ENCODE measurements at places on chromosomes 4 and X. TPM values are rescaled to one million over a fixed set of nuclear protein-coding genes. Genes with fewer than 3 reads are reported as not detected.
A peak's percentile ranks its signal among the peaks of the same experiment; 100 is the strongest.

The ANAPC4 gene
- 41.2 TPM for total RNA-seq

GRCh38 chr4:35516102-35516501 lies 728.2 kb downstream of the ARAP2 start:
- no peaks in the 10 kb centered on the region for H3K27me3 ChIP-seq
- no peak for DNase-seq
- H3K4me1 ChIP-seq, result no peaks in the 10 kb centered on the region
- no peak overlapping the region for H3K4me3 ChIP-seq
- H3K27ac ChIP-seq, result no peak overlapping the region

GRCh38 chrX:22095286-22095685 lies 63.2 kb downstream of the PHEX start:
- H3K36me3 ChIP-seq, result no peaks in the 10 kb centered on the region
- DNase-seq, result peak; percentile 46
- no peaks in the 10 kb centered on the region for H3K27me3 ChIP-seq
- H3K4me1 ChIP-seq, result peaks cover 3% of the 10 kb centered on the region

GRCh38 chr4:86564795-86565194 lies 29.3 kb upstream of the PTPN13 start:
- H3K4me3 ChIP-seq, result no peak overlapping the region
- H3K4me1 ChIP-seq, result no peaks in the 10 kb centered on the region
- no peaks in the 10 kb centered on the region for H3K27me3 ChIP-seq
- no peak for DNase-seq

DNA sequence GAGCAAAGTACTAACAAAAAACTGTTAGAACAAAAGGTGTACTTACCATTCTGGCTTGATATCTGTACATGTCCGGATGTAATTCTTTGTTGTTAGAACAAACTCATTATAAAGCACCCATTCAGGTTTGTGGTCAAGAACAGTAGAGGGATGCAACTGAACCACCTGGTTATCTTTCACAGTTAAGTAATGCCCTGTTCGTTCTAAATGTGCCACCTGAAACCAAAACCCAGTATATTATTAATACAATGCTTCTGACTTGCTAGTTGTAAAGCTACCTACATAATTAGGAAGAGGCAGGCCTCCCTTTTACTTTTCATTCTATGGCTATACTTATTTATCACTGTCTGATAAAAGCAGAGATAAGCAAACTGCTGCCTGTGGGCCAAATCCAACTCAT lies 54.8 kb downstream of the DHX15 start:
- H3K4me1 ChIP-seq, result no peaks in the 10 kb centered on the region
- no peaks in the 10 kb centered on the region for H3K27me3 ChIP-seq
- no peak overlapping the region for H3K4me3 ChIP-seq
- peaks cover 2% of the 10 kb centered on the region for H3K36me3 ChIP-seq
- H3K27ac ChIP-seq, result no peak overlapping the region

DNA sequence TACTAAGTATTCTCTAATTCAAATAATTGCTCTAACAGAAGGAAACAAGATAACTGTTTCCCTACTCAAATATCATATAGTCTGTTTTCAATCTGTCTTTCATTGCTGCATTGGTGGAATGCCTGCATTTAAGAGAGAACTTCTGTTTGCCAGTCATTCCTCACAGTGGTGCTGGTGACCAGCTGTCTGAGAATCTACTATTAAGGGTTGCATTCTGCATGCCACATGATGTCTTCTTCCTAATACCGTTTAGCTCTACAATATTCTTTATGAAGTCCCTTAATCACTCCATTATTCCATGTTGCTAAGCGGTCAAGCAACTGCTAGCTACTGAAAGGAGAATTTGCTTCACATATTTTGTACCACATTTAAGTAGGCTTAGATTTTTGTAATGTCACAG lies 167.1 kb upstream of the CENPE start:
- no peaks in the 10 kb centered on the region for H3K4me1 ChIP-seq
- DNase-seq, result no peak
- no peaks in the 10 kb centered on the region for H3K36me3 ChIP-seq
- no peak overlapping the region for H3K4me3 ChIP-seq
- H3K27me3 ChIP-seq, result no peaks in the 10 kb centered on the region

GRCh38 chr4:106522839-106523238 lies 154.3 kb upstream of the GIMD1 start:
- no peaks in the 10 kb centered on the region for H3K36me3 ChIP-seq
- H3K27ac ChIP-seq, result no peak overlapping the region
- DNase-seq, result no peak
- no peaks in the 10 kb centered on the region for H3K4me1 ChIP-seq
- H3K4me3 ChIP-seq, result no peak overlapping the region

DNA sequence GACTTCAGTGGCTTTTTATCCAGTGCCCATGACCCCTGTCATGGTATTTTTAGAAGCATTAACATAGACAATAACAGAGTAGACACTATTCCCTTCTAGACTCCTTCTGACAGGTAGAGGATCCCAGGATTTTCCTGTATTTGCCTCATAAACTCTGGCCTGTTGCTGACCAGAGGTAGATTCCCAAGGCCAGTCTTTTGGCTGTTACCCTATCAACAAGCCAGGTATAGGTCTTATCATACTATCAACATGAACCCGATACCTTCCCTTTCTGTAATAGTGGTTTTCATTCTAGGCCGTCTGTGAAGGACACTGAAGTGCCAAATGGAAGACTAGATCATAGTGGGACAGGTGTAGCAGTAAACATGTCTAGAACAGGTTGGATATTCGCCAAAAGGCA lies 76.2 kb upstream of the CHRDL1 start:
- DNase-seq, result no peak
- H3K4me1 ChIP-seq, result no peaks in the 10 kb centered on the region
- no peak overlapping the region for H3K27ac ChIP-seq
- H3K27me3 ChIP-seq, result no peaks in the 10 kb centered on the region

DNA sequence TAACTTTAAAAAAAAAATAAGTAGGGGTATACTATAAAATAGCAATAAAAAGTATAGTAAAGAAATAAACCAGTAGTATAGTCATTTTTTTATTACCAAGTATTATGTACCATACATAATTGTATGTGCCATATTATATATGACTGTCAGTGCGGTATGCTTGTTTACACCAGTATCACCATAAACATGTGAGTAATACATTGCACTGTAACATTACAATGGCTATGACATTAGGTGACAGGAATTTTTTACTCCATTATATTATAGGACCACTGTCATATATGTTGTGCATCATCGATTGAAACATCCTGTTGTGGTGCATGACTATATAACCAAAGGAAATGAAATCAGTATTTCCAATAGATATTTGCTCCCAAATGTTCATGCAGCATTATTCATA lies 176.9 kb upstream of the ARHGAP24 start:
- H3K36me3 ChIP-seq, result no peaks in the 10 kb centered on the region
- no peak overlapping the region for H3K4me3 ChIP-seq
- H3K27me3 ChIP-seq, result no peaks in the 10 kb centered on the region
- H3K27ac ChIP-seq, result no peak overlapping the region
- no peaks in the 10 kb centered on the region for H3K4me1 ChIP-seq
